Inflammatory macrophage treated with lipopolysaccharide for 4 hours (primary cell): ENCODE measurements at places on chromosomes 5 and 9.

DNA sequence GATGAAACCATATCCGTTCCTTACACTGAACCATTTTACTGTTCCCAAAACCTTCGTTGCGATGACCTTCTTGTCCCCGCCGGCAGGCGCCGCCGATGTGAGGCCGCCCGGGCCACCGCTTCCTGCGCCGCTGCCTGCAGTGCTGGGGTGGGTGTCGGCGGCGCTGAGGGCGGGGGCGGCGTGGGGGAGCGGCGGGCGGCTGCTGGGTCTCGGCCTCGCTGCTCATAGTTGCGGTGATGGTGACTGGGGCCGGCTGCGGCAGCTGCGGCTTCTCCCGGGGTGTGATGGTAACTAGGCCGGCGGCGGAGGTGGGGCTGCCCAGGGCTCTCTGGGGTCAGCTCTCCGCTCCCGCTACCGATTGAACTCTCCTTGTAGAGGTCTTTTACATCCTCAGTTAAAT, 14.1 kb upstream of the OR2S2 start:
- no peak for DNase-seq

- DNase-seq = peak; percentile 57
These were observed 826 bp downstream of the PAIP1 start for GRCh38 chr5:43555895-43556606.

DNA sequence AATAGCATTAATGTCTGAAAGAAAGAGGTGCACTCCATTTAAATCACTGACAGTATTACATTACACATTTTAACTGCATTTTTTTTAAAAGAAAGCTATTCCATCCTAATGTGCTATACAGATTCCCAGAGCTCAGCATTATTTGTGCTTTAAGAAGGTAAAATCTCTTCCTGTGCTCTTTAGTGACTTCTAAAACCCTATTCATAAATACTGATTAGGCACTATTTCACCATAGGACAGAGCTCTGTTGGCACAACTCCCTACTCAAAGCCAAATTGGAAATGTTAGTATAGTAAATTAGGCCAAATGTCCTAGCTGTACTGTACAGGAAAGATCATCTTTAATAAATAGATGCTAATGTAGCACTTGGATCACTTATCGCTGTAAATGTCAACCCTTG, 262.5 kb downstream of the TUSC1 start:
- DNase-seq = no peak

GRCh38 chr5:108276187-108277050, 105.5 kb downstream of the FBXL17 start:
- no peak for DNase-seq

DNA sequence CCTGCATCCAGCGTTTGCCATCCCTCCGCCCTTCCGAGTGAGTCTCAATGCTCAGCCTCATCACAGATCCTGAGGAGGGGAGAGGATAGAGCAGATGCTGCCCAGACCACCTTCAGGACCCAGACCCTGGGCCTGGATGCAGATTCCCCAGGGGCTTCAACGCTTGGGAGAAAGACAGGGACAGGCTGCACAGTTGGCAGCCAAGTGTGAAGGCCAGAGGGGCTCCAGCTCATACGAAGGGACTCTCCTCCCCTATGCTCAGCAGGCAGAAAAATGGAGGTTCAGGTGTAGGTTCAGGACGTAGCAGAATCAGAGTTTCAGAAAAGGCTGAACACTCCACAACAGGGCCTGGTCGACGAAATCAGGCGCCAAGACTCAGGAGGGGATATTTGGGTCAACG, 378.5 kb upstream of the IRX1 start:
- no peak for DNase-seq

DNA sequence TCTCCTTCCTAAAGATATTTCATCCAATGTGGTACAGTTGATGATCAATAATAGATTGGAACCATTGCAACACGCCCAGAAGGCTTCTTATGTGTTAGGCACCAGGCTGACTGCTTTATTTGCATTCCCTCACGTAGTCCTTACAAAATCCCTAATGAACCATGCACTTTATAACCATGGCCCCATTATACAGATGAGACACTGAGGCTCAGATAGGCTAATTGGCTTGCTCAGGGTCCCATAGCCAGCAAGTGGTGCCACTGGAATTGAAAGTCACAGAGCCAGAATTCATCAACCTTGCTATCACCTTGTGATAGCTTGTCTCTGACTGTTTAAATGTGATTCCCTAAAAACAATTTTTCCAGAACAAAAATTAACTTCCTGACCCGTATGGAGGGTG, 27.8 kb upstream of the RAI14 start:
- no peak for DNase-seq

- DNase-seq = no peak
These were observed 37.3 kb downstream of the ERCC6L2 start for GRCh38 chr9:95912773-95913172.

GRCh38 chr9:38112049-38112448, 43.0 kb upstream of the SHB start:
- no peak for DNase-seq

DNA sequence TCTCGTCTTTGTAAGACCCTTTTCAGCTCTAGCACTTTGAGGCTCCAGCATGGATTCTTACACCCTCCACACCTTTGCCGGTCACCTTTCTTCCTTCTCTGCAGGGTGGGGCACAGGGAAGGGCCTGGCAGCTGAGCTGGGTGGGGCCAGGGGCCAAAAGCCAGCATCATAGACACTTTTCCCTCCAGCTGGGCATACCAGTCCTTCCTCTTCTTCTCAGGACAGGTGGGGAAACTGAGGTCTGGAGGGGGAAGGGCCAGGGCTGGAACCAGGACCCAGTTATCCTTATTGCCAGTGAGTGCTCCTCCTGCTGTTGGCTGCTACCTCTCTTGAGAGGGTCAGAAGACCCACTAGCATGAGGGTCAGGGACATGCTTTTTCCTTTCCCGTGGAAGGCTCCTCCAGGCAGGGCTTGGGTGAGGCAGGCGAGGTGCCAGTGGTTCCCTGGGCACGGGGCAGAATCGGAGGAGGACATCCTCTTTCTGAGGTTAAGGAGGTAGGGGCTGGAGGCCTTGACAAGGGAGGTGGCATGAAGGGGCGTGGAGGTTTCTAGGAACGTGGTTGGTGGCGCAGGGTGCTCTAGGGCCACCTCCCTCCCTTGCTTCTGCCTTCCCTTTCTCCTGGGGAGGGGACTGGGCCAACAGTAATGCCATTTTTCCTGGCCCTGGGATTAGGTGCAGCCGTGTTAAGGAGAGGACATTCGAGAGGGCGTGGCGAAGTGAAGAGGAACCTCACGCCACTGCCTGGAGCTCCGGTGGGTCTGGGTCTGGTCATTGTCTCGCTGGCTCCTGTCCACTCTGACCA, at the start of gene NDST1:
NDST1 (plus strand) TSS at position 658 of the 803 bp plus-strand sequence. CDS start 13,124 bp downstream, outside the sequence.
- no peak for DNase-seq

DNA sequence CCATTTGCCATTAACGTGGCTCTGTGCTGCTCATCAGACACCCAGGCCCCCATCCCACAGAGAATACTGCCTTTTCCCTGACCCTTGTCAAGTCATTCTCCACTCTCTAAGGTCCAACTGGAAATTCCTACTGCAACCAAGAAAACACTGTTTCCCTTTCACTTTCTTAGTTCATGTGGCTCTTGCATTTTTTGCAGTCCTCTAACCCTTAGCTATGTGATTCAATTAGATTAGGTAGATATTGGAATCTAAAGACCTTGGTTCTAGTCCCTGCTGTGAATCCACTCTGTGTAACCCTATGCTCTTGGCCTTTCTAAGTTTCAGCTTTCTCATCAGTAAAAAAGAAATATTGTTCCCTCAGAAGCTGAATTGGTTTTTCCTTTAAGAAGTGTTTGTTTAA, 649.4 kb downstream of the CCDC171 start:
- no peak for DNase-seq

- no peak for DNase-seq
These were observed 781 bp upstream of the MYOZ3 start for GRCh38 chr5:150660108-150660831.

DNA sequence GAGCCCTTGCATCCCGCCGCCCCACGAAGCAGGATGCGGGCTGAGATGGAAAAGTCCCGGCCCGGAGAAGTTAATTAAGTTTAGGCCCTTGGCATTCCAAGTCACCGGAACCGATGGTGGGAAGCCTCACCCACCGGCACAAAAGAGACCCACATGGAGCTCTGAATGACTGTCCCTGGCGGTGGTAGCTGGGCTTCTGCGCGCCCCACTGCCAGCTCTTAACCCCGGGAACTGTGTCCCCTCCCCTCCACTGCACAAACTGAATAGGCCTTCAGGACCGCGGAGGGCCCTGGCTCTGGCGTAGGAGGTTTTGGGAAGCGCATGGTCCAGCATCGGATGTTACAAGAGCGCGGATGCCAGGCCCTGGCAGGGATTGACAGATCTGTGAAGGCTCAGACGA, 291.1 kb upstream of the TUT7 start:
- DNase-seq = no peak

DNA sequence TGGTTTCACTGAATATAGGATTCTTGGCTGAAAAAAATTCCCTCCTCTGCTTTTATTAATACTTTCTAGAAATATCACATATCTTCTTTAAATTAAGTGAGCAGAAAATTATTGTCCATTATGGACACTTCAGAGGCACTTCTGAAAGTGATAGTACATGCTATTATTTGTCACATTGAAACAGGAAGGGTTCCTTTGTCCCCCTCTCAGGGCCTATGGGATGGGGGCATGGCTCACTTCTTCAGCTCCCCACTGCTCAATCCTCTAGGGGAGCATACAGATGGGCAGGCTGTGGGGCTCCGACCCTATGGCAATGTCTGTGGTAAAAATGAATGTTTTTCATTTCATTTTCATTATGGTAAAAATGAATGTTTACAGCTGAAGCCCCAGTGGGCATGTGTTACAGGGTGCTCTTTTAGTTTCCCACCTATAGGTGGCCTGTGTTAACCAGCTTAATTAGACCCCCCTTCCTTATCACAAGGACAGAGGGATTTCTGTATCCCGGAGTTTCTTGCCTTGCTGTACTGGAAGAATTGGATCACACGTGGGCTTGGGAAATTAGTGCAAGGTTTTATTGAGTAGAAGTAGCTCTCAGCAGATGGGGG, 1225.2 kb downstream of the PTPRD start:
- no peak for DNase-seq

DNA sequence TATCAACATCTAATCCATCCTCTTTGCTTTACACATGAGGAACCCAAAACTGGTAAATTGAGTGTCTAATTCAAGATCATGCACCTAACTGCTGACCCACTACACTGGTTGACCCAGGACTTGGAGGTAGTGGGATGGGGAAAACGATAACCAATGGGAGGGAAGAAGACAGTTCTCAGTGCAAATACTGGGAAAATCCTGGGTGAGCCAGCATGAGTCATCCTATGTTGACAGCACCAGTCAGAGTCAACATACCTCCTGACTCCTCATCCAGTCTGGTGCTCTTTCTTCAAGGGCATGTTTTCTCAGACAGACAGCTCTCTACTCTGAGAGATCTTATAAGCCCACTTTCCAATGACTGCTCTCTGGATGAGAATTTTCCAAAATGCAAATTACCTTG, 232.8 kb upstream of the PTGER4 start:
- peak; percentile 95 for DNase-seq

DNA sequence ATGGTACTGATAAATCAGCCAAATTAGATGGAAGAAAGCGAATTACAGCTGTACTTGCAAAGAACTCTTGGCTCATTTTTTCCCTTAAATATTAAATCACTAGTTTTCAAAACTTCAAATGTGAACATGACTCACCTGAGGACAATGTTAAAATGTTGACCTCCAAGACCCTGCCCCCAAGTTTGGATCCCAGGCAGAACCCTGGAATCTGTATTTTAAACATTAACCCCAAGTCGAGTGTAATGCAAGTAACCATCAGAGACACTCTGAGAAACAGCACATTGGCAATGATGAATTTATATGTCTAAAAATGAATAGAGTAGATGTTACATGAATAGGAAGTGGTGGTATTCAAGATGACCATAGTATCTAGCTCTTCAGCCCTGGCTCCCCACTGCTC, 2.3 kb upstream of the CD274 start:
- no peak for DNase-seq
